ENCODE measurements at places on chromosomes 11 and 22.

DNA sequence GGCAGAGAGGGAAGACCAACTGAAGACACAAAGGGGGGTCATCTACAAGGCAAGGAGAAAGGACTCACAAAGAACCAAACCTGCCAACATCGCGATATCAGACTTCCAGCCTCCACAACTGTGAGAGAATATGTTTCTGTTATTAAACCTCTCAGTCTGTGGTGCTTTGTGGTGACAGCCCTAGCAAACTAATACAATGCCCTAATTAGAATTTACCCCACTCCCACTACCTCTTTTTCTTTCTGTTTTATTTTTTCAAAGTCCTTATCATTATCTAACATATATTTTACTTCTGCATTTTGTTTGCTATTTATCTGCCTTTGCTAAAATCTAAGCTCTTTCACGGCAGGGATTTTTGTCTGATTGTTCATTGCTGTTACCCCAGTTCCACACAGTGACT is 2.5 kb upstream of the OR52D1 start:
- no peak for DNase-seq

- DNase-seq, result no peak
Measured at GRCh38 chr11:889257-889656, 21.4 kb downstream of the CHID1 start.

GRCh38 chr11:126163779-126164178 is 47.7 kb downstream of the RPUSD4 start:
- no peak for DNase-seq

DNA sequence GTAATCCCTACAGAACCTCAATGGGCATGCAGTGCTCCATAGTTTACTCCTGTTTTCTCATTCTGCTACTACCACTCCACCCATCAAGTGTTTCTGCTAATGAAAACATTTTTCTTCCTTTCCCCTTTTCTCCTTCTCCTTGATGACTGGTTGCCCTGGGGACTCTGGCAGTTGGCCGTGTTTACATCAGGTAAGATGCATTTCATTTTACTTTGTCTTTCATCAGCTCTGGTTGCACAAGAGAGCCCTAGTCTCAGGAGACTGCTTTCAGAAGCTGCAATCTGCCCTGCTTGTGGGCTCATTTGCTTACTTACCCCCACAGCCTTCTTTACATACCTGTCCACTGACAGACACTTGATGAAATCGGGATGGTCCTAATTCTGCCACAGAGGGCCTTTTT is 19.6 kb upstream of the LIMK2 start:
- DNase-seq, result no peak

- no peak for DNase-seq
Measured at GRCh38 chr11:34457607-34458006, 18.9 kb downstream of the CAT start.

- DNase-seq, result no peak
Measured at GRCh38 chr22:44668886-44669521, 33.0 kb upstream of the PRR5 start.

DNA sequence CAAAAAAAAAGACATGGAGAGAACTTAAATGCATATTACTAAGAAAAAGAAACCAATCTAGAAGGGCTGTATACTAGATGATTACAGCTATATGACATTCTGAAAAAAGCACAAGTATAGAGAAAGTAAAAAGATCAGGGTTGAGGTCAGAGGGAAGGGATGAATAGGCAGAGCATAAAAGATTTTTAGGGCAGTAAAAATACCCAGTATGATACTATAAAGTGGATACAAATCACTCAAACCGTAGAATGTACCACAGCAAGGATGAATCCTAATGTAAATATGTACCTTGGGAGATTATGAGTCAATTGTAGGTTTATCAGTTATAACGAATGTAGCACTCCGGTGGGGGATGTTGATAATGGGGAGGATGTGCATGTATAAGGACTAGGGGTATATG is 29.4 kb upstream of the SMCO4 start:
- no peak for DNase-seq

- no peak for DNase-seq
Measured at GRCh38 chr22:37675930-37676735, 697 bp downstream of the LGALS1 start.

- no peak for DNase-seq
Measured at GRCh38 chr11:96109331-96110030, 185.6 kb upstream of the MTMR2 start.

- no peak for DNase-seq
Measured at GRCh38 chr11:47124675-47125074, 52.0 kb downstream of the ARFGAP2 start.

DNA sequence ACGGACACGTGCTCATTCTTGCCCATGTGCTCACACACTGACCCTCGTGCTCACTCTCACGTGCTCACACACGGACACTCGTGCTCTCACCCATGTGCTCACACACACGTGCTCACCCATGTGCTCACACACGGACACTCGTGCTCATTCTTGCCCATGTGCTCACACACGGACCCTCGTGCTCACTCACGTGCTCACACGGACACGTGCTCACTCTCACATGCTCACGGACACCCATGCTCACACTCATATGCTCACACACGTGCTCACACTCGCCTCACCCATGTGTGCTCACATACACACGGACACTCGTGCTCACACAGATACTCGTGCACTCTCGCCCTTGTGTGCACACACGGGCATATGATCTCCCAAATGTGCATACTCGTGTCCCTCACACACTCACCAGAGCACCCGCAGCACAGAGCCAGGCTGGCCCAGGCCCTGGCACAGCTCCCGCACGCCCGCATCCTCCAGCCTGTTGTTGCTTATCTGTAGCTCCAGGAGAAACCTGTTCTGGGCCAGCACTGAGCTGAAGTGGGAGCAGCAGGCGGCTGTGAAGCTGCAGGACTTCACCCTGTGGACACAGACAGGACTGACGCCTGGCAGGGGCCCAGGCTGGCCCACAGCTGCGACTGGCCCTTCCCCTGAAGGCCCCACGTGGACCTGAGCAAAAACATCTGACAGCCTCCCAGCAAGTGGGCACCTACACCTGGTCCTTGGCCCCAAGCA is 9.3 kb downstream of the RNH1 start:
- DNase-seq, result no peak

- DNase-seq, result peak; percentile 63
Measured at GRCh38 chr22:42780070-42780540, 59.4 kb upstream of the A4GALT start.

DNA sequence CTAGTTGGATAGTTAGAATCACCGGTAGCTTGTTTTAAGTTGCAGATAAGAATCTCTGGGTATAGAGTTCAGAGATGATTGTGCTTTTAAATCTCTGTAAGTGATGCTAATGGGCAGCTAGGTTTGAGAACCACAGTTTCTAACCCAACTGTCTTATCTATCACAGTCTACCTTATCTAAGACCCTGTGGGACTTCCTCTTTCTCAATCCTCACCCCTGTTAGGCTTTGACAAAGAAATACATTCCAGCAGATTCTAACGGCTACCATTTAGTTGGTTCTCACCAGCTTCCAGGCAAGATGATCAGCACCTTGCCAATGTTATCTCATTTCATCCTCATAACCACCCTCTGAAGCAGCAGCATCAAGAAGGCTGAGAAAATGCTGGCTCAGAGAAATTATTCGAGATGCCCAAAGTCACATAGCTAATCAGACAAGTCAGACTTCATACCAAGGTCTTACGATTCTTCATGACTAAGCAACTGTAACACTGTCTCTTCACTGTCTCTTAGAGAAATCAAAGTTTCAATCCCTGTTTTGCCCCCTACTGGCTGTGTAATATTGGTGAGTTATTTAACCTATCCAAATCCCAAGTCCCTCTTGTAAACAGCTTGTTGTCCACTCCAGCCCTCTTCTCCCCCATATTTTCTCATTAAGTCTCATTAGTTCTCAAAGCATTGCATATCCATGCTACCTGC is 192.4 kb upstream of the API5 start:
- DNase-seq, result no peak

DNA sequence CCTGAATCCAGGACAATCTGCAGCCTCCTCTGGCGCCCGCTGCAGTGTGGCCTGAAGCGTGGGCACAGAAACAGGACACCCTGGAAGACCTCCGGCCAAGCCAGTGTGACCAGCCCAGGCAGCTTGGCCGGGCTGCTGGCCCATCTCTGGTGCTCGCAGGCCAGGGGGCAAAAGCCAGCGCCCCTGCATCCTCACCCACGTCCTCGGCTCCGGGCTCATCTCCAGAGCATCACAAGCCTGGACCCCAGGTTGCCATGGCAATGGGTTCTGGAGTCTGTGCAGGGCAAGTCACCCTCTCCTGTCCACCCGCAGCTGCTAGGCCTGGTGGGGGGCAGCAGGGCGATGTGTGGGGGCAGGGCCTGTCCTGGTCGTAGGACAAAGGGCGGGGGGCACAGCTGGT is 9.3 kb upstream of the PDGFB start:
- no peak for DNase-seq

DNA sequence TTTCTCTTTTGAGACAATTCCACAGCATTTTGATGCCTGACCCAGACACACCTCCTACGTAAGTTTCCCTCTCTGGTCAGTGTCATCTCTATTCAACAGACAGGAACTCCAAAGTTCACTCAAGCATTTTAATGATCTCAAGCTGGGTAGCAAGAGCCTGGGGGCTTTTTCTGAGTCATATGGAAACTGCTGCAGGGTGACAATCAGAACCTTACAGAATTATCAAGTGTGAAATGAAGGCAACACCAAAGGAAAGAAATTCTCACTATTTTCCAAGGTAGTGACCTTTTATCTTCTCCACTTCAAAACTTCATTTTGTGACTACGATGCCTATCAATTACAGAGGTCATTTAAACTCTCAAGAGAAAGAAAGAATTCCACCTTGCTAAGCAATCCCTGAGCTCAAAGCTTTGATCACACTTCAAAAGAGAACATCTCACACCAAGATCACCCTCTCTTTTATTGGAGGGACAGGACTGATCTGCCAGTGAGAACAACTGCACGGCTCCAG is 229.0 kb upstream of the ZC3H12C start:
- DNase-seq, result no peak

GRCh38 chr22:20464096-20464614 is 26.5 kb upstream of the SCARF2 start:
- DNase-seq, result no peak
